Epithelial cell of prostate (primary cell): ENCODE measurements at places on chromosomes 11 and 22.

DNA sequence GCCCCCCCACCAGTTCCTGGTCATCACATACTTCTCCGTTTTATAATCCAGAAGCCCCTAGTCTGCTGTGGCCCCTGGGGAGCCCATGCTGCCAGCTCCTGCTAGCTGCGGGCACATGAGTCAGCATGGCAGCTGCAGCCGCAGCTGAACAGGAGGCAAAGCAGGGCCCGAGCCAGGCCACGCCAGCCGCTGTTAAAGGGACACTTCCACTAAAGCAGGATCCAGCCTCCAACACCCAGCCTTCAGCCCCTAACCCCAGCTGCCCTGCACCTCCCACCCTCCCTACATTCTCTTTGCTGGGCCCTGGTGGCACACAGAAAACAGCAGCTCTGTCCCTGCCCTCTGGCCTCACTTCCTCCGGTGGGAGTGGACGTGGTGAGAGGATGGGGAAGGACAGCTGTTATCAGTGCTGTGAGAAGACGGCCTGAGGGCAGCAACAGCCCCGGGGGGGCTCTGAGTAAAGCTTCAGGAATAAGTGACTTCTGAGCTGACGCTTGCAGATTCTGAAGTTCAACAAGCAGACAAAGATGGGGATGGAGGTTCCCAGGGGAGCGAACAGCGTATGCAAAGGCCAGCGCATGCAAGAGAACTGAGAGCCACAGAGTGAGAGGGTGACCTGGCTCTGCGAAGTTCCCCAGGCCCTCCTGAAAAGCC is 688 bp upstream of the LRRC74B start:
- no peak for DNase-seq

- DNase-seq, result no peak
These were observed at the start of gene OSBP2 for GRCh38 chr22:30694640-30695350. Gene OSBP2, plus strand, starts transcription at chr22:30694874. Its CDS starts 36 bp downstream, at chr22:30694910.

GRCh38 chr22:19554834-19555404 is 30.7 kb upstream of the CLDN5 start:
- no peak for DNase-seq

GRCh38 chr11:29261831-29262230 is 755.0 kb downstream of the KCNA4 start:
- no peak for DNase-seq

DNA sequence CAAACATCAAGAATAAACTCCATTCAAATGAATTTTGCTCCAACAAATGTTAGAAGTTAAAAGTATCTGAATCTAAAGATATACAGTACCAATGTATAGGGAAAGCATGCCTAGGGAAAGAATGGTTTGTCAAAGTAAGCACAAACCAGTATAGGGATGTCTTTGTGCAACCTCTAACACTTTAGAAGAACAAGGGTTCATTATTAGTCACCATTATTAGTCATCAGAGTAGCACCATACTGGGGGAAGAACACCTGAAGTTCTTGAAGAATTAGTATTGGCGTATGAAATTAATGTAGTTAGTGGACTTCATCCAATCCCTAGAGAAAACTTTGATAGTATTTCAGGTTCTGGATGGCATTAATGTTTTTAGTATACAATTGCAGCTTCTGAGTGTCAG is 943.7 kb downstream of the METTL15 start:
- peak; percentile 27 for DNase-seq

- DNase-seq, result no peak
These were observed 4.1 kb upstream of the MUC6 start for GRCh38 chr11:1040428-1041148.

DNA sequence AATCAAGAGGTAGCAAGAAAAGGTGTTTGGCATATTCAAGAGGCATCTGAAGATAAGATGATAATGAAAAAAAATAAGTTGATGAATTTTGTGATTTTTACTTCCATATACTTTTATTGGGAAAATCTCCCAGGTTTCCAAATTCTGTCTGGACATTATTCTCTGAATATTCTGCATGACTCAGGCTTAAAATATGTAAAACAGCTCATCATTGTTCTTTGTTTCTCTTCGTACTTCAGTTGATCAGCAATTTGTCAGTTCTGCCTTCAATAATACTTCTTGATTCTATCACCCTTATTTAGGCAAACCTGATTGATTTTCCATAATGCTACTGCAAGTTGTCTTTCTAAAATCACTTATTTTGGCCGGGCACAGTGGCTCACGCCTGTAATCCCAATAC is 30.2 kb downstream of the GTF2H1 start:
- no peak for DNase-seq

GRCh38 chr11:66361502-66361941 is 10.0 kb downstream of the SLC29A2 start:
- no peak for DNase-seq

GRCh38 chr11:115912484-115912945 is 408.3 kb upstream of the CADM1 start:
- no peak for DNase-seq

GRCh38 chr11:115217726-115218311 is 286.4 kb downstream of the CADM1 start:
- DNase-seq, result no peak

GRCh38 chr11:36156817-36157519 is 132.3 kb downstream of the COMMD9 start:
- no peak for DNase-seq

GRCh38 chr11:15114501-15115475 is at the start of gene INSC:
Gene INSC, plus strand, starts transcription at chr11:15114923. Its CDS starts 34,252 bp downstream, at chr11:15149175.
- DNase-seq, result no peak

DNA sequence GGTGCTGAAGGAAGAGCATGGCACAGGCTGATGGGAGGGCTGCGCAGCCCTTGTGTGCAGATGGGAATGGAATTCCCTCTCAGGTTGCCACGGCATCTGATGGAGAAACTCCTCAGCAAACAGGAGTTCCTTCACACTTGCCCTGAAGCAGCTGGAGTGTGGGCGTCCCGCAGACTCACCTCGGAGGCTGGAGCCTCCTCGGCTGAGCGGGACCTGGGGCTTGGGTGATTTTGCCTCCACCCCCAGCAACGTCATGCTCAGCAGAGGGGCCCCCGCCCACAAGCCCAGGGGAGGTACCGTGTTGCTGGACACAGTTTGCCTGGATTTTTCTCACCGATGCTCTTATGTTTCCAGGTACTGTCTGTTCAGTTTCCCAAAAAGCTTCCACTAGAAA is 63.4 kb downstream of the MYO7A start:
- no peak for DNase-seq

GRCh38 chr11:30535818-30536217 is 50.3 kb downstream of the MPPED2 start:
- no peak for DNase-seq

DNA sequence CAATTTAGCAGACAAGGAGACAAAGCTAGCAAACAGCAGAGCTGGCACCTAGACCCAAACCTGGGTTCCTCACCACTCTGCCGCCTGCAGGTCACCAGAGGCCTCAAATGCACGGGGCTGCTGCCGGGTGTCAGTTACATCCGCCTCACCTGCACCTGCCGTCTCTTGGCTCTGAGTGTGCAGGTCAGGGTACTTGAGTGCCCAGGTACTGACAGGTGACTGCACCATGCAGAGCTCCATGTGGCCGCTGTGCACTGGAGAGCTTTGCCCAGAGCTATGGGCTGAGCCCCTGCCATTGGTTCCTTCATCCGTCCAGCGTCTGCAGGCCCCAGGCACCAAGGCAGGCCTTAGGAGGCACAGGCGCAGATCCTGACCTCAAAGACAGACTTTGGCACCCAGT is 35.0 kb downstream of the PDGFB start:
- no peak for DNase-seq

DNA sequence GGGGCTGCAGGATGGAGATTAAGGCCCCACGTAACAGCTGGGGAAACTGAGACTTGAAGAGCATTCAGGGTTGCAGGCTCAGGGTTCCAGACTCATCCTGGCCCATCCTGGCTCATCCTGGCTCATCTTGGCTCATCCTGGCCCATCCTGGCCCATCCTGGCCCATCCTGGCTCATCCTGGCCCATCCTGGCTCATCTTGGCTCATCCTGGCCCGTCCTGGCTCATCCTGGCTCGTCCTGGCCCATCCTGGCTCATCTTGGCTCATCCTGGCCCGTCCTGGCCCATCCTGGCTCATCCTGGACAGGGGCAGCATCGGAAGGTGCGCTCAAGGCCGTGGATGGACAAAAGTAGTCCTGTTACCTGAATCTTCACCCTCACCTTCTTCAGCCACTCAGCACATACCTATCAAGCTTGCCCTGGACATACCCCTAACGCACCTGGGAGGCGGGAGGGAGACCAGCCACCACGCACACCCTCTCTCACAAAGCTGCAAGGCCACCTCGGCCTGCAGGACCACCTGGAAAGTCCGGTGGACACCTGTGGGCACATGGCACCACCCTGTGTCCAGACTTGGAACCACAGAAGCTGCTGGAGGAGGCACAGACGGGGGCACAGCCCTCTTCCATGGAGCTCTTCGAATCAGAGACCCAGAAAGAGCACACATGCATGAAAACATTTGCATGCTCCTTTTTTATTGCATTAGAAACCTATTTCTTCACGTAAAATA is 20.3 kb upstream of the NLRP6 start:
- no peak for DNase-seq

- no peak for DNase-seq
These were observed 12.5 kb upstream of the MGAT3 start for GRCh38 chr22:39444247-39444800.

DNA sequence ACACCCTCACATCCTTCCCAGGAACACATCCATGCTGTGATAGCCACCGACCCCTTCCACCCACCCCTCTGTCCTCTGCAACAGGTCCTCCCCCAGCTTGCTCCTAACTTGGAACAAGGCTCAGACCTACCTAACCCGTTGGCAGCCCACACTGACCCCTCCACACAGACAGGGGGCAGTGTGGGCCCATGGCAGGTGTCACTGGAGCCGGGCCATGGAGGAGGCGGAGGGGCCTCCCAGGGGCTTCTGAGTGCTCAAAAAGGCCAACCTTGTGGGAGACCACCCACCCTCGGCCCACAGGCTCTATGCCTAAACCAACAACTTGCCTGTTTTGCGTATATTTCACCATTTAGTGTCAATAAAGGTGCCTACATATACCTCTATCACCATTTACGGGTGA is 57.0 kb downstream of the CERK start:
- DNase-seq, result no peak

DNA sequence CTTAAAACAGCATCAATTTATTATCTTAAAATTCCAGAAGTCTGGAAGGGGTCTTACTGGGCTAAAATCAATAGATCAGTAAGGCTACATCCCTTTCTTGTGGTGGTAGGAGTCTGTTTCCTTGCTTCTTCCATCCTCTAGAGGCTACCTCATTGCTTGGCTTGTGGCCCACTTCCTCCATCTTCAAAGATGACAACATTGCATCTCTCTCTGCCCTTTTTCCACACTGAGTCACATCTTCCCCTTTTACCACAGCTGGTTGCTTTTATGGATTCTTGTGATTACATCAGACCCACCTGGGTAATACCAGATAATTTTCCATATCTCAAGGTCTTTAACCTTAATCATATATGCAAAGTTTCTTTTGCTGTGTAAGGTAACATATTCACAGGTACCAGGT is 60.9 kb downstream of the GRIA4 start:
- DNase-seq, result no peak

- no peak for DNase-seq
These were observed 170.3 kb downstream of the NTM start for GRCh38 chr11:131540676-131541075.

GRCh38 chr11:96337541-96338431 is 5.2 kb downstream of the MAML2 start:
- no peak for DNase-seq

- no peak for DNase-seq
These were observed 4.3 kb downstream of the IGSF9B start for GRCh38 chr11:133952199-133953190.

GRCh38 chr11:32034680-32035079 is 56.2 kb upstream of the RCN1 start:
- no peak for DNase-seq

- no peak for DNase-seq
These were observed 11.2 kb downstream of the MCAM start for GRCh38 chr11:119305556-119306372.

DNA sequence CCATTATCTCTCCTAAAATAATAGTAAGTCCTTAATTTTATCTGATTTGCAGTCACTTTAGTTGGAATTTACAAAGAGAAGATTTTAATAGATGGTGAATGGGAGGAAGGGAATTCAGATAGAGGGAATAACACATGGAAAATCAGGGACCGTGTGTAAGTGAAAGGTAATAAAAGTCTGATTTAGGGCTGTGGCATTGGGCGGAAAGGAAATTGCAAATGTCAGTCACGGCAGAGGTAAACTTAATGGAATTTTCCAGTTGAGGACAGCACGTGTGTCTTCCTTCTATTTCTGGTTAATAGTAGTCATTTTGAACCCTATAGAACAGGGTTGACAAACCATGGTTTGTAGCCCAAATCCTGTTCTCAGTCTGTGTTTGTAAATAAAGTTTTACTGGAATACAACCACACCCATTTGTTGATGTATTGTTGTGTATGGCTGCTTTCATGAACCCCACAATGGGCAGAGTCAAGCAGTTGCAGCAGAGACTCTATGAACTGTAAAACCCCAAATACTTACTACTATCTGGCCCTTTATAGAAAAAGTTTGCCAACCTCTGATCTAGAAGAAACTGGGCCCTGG is 34.1 kb downstream of the PACS1 start:
- DNase-seq, result no peak

DNA sequence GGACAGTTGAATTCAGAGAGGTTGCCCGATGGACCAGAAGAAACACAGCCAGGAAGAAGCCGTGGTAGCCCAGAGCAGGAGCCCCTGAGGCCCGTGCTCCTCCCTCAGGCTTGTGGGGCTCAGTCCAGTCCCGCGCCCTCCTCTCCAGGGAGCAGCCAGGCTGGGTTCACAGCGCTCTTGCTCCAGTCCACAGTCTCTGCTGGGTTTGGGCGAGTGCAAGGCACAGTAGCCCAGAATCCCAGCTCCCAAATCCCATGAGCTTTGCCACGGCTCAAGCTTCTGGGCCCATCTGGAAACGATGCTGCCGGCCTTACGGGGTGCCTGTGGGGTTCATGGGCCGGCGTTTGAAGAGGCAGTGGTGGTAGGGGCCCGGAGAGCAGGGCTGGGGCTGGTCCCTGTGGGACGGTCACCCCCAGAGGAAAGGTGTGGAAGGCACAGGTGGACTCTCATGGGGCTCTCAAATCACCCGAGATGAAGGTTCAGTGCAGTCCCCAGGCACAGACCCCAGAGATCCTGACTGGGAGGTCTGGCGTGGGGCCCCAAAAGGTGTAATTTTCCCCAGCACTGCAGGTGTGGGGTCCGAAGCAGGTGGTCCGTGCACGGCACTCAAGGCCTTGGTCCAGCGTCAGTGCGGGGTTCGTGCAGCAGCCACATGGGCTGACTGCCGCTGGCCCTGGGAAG is 30.6 kb upstream of the ATXN10 start:
- no peak for DNase-seq

DNA sequence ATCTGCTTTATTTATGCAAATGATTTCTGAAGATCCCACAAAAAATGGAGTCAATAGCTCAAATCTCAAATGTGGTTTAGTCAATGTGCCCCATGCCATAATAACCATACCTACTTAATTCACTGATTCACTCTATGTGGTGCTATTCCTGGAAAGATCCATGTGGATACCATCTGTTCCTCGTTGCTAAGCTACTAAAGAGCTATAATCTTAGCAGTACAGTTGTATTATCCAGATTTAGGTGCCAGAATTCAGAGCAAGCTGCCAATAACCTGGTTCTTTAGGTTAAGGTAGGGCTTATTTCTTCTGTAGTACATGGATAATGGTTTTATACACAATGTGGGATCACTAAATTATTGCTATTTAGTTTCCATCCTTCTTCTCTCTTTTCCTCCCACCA is 974.7 kb upstream of the CCDC90B start:
- no peak for DNase-seq
